ENCODE measurements at places on chromosomes 16 and 17.

- no peak for DNase-seq
Observed at GRCh38 chr16:8278031-8278580, 312.2 kb downstream of the TMEM114 start.

GRCh38 chr17:887551-888209 lies 91.9 kb downstream of the NXN start:
- DNase-seq, result no peak

DNA sequence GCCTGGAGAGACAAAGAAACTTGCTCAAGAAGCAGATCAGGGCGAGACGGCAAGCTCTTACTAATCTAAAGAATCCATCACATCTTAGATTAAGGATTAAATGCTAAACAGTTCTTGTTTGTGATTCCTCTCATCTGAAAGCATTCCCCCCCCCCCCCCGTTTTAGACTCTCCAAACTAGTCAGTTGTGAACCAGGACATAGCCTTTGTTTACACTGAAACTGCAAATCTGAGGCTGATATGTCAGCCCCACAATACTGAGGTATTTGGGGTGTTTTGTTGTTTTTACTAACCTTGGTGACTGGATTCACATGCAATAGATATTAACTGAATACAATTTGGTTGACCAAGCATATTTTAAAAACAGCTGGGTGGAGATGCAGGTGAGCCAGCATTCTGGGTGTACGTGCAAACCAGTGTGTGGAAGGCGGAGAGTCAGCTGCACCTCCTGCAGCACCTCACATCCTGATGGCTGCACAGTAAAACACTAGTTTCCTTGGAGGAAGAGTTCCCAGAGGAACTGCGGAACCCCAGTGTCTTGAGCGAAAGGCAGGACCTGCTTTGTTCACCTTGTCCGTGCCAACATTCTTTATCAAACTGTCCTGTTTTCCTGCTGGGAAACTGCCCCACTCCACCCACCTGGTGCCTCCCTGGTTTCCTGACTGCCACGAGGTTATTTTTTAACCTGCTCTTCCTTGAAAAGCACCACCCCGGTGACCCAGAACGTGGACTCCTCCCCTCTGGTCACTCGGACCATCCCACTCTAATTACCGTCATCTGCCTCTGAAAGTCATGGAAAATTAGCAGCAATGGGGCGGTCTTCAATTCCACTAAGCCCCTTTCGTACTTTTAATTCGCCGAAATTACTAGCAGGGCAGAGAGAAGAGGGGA lies 1.2 kb upstream of the YPEL2 start:
- DNase-seq, result no peak

DNA sequence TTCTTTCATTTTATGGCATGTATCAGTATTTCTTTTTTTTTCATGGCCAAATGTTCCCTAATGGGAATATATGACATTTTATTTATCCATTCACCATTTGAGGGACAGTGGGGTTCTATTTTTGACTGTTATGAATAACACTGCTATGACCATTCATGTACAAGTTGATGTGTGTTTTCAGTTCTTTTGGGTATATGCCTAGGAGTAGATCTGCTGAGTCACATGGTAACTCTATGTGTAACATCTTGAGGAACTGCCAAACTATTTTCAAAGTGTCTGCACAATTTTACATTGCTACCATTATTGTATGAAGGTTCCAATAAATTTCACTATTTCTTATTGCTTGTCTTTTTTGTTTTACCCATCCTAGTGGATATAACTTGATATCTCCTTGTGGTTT lies 223.0 kb downstream of the TANC2 start:
- no peak for DNase-seq

DNA sequence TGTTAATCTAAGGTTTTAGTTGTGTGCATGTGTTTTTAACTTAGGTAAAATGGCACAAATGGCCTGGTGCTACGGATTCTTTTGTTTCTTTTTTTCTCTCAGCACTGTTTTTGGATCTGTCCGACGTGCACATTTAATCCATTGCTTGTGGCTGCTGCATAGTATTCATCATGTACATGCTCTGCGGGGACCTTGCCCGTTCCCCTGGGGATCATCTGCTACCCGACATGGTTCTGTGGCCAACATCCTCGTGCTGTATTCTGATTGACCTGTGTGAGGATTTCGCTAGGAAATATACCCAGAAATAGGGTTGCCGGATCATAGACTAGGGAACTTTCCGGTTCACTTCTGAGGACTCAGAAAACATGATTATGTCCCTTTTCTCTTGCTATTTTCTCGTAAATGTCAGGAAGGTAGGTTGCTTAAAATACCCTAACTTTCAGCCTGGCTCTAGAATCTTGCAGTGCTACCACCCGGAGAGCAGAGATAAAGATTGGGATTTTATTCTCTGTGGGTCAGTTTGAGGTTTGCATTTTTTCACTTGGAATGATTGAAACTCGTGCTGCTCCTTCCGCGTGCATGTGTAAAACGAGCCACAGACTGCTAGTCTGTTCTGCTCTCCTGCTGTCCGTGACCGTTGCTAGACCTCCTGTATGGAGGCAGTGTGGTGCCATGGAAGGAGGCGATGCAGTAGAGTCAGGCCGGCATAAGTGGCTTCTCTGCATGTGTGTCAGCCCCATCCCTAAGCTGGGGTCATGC lies 42.9 kb downstream of the LDHD start:
- no peak for DNase-seq

GRCh38 chr17:61325382-61326073 lies 74.1 kb upstream of the TBX2 start:
- DNase-seq, result no peak

GRCh38 chr16:50323335-50324011 lies 45.3 kb downstream of the BRD7 start:
- no peak for DNase-seq
